NCI-H748 treated with DMSO at 0.1 percent for 48 hours (cell line): ENCODE measurements at places on chromosomes 16 and 17.

DNA sequence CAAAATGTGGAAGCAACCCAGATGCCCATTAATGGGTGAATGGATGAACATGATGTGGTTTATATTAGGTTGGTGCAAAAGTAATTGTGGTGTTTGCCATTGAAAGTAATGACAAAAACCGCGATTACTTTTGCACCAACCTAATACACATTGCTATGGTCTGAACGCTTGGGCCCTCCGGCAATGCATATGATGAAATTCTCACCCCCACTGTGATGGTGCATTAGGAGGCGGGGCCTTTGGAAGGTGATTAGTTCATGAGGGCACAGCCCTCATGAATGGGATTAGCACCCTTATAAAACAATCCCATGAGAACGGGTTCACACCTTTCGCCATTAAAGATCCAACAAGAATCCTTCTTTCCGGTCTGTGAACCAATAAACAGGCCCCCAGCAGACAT lies 25.3 kb upstream of the PRM1 start:
- no peak for DNase-seq

DNA sequence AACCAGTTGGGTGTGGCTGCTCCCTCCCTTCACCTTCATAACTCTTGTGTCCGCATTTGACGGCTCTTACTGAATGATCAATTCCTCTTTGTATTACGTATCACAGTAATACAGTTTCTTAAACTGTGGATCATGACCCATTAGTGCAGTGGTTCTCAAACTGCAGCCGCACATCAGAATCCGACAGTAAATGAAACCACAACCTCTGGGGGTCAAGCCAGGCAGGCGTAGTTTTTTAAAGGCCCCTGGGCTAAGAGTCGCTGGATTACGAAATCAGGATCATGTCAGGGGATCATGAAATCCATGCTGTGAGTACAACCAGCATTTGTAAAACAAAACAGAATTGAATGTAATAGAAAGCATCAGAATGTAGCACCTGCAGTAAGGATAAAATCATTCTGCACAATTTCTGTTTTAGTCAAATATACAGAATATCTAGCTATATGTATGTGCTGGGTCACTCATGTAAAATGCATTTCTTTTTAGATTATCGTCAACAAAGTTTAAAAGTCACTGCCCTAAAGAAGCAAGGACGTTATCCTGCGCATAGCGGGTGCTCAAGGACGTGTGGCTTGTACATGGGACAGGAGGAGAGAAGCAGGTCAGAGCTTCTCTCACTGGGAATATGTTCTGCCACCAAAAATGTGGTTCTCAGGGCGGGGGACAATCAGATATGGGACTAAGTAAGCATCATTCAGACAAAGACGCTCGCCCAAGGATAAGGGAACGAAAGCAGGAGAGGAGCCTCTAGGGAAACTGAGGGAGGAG lies 113.1 kb downstream of the ZFHX3 start:
- no peak for DNase-seq

DNA sequence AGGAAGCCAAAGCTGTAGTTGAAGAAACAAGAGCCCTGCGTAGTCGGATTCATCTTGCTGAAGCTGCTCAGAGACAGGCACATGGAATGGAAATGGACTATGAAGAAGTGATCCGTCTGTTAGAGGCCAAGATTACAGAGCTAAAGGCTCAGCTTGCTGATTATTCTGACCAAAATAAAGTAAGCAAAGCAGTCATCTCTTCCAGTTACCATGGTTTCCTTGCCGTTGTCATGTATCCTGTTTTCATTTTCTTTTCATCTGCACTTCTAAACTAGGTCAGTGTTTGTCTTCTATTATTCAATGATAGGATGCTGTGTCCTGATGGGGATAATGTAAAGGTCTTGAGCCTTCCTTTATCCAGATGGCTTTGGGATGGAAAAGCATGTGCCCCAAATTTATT lies 104.3 kb downstream of the STXBP4 start:
- no peak for DNase-seq

DNA sequence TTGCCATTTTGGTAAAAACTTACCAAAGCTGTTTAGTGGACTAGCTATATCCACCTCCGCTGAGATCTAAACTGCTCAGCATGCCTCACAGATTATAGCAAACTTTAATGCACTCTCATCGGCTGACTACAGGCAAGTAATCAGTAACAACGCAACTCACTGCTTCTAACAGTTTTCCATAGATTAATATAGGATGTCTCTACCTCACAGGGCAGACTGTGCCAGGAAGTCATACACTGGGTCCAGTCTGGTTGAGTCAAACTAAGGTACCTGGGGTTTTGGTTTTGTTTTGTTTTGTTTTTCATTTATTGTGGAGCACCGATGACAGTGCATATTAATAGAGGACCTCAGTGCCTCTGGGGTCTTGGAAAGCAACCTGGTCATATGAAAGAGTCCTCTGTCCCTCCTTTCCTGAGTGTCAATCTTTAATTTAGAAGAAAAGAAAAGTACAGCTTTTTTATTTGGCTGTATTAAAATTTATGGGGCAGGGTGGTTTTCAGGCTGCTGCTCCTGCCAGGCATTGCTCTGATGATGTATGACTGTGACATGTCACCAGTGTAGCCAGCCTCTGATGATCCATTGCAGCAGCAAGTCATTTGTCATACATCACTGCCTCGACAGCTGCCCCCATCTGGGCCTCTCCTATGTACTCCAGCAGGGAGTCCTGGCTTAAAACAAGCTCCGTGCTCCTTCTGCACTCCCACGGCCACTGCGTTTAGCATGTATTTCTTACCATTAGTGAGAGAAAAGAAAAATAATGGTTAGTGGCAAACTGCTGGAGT lies 854.1 kb downstream of the KCNJ2 start:
- DNase-seq = peak; percentile 43

DNA sequence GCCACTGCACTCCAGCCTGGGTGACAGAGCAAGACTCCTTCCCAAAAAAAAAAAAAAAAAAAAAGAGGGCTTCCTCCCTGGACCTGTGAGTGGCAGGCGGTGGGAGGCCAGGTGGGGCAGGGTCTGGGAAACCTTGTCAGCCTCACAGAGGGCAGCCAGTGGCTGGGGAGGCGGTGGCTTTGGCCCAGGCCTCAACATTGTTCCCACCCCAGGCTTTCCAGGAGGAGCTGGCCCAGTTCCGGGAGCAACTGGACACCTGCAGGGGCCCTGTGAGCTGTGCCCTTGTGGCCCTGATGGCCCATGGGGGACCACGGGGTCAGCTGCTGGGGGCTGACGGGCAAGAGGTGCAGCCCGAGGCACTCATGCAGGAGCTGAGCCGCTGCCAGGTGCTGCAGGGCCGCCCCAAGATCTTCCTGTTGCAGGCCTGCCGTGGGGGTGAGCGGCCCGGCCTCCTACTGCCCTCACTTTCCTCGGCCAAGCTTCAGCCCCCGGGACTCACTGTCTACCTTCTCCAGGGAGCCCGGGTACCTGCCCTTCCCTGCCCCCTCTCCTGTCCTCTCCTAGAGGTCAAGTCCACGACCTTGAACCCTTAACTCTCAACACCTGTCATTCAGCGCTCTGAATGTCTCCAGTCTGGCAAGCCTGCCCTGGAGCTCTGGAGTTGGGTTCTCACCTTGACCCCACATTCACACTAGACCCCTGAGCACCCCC lies 12.4 kb downstream of the ZNF213 start:
- DNase-seq = no peak

DNA sequence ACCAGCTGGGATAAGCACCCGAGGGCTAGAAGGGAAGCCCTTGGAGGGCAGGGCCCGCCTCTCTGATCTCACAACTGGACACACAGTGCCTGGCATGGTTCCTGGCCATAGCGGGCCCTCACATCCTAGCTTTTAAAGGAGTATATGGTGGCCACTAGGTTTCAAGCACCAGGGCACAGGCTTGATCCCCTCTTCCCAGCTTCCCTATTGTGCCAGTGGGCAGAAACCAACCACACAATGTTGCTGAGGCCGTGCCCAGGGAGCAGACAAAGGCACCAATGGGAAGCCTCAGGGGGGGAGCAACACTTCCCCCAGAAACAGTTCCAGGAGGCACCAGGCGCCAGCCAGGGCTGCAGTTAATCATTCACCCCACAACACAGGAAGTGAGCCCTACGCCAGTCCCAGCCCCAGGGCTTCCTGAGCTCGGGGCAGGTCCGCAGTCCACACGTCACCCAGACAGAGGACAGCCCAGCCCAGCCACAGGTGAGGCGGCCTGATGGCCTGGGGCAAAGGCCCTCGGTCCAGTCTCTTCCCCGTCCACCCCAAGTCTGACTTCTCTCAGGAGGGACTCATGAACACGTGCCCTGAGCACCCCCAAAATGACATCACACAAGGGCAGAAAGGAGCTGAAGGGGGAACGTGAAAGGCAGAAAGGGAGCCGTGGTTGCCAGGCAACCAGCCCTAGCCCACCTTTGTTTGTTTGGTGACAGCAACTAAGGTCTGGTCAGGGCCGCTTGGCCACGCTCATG lies 12.8 kb downstream of the SMIM5 start:
- no peak for DNase-seq

DNA sequence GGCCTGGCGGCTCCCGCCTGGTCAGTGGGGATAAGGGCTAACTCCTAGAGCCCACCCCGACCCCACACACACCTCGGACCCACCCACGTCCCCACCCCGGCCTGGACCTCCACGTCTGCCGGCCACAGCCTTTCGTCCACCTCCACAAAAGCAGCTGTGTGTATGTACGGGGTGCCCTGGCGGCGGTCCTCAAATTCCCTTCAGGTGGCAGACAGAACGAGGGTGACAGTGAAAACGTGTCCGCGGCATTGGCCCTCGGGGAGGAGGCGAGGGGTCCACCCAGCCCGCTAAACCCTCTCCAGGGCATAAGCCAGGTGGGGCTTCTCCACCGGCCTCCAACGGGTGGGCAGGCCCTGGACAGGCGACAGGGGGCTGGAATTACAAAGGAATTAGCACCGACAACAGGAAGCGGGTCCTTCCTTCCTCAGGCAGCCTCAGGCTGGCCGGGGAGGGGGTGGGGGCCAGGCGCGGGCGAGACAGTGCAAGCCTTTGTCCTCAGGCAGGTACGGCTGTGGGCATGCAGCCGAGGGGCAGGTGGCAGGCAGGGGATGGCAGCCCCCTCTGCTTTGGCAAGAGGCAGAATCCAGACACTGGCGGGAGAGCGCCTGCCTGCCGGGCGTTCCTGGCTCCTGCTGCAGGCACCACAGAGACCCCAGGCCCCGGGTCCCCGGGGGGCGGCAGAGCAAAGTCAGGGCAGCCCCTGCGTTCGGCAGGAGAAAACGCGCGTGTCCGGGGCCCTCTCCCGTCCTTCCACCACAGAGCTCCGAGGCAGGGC lies 12.3 kb upstream of the PITPNA start:
- no peak for DNase-seq

DNA sequence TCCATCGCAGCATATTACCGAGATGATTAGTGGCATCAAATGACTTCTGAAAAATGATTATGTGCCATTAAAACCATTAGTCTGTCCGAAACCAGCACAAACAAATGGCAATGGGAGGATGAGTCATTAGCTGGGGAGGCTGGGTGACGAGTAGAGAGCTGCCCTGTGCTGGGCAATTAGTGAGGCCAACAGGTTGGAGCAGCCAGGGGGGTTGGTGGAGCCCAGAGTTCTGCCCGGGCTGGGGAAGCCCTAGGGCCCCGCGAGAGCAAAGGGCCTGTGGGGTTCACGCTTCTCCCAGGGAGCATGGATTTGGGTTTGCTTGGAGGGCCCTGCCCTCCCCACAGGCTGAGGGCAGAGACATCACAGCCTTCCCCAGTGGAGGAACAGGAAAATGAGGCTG lies 152.1 kb upstream of the RPL38 start:
- DNase-seq = no peak

DNA sequence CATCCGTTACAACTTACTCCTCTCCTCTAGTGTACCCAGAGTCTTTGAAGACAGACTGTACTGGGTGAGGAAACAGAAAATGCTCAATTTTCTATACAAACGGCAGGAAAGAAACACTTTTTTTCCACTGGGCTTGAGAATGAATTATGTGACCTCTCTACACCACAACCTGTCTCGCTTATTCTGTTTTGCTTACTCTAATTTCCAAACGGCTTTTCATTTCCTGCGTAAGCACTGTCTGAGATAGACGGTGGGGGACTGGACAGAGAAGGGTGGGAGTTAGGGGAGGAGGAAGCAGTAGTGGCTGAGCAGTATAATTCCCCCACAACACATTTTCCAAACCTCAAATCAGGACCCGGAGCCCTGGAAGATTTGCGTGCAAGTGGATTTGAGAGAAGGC lies 191.4 kb upstream of the SDK2 start:
- DNase-seq = no peak

- DNase-seq = no peak
Measured at GRCh38 chr16:52407778-52408177, 139.2 kb downstream of the TOX3 start.

DNA sequence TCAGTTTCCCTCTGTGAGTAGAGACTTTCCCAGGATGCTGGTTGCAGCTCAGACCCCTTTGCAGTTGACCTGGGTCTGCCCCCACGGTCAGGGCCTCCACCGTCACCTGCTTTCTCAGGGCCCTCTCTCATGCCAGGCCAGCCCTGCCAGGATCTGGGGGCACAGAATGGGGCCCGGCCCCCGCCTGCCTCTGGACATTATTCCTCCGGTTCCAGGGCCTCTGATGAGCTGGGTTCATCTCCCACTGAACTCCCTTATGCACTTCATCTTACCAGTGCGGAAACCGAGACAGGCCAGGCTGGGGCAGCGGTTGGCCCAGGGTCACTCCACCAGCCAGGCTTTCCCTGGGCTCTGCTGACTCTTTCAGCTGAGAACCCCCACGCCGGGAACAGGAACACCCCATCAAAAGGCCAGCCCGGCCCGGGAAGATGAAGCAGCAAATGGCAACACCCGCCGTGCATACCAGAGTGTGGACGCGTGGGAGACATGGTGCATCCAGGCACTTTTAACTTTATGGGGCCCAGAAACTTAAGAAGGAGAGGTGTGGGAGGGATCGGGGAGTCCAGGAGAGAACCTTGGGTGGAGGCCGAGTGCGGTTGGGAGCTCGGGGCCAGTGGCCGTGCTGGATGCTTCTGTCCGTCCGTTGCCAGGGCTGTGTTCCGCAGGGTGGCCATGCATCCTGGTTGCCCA lies 19.9 kb downstream of the ZNF469 start:
- no peak for DNase-seq

GRCh38 chr17:75270218-75270965 lies 639 bp downstream of the MIF4GD start:
- no peak for DNase-seq

DNA sequence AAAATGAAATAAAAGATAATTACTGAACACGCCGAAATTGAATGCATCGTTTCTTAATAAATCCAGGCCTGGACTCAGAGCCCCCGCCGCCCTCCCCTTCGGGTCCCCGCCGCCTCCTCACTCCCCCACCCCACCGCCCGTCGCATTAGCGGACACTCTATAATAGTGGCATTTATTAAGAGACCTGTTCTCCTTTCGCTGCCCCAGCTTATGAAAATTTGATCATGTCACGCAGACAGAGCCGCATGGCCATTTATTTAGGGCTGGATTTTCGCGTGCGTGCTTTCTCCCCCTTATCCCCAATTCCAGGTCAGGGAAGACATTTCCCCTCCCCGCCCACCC lies 6.3 kb upstream of the HOXB2 start:
- no peak for DNase-seq

- DNase-seq = no peak
Measured at GRCh38 chr16:1982013-1982433, 754 bp upstream of the NOXO1 start.

- DNase-seq = no peak
Measured at GRCh38 chr17:75345514-75346167, 56.4 kb upstream of the SLC25A19 start.

- no peak for DNase-seq
Measured at GRCh38 chr17:80804466-80804865, 187.2 kb upstream of the CHMP6 start.
